ENCODE measurements at places on chromosomes 11 and 22.

DNA sequence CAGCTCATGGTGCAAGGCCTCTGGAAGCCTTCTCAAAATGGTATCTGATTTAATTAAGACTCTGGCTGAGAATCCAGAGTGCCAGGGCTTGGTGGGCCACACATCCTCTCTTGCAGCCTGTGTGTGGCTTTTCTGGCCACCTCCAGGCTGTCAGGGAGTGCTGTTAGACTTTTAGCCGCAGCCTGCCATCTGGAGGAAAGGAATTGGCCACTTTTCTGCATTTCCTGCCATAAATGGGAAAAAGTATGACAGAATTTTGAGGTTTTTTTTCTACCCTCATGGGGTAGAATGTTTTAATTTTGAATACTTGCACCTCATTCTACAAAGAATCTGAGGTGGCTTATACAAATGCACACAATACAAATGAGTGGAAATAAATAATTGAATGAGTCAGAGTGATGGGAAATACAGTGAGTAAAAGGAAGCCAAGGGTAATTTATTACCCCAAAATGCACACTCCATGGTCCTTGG is 218.4 kb downstream of the ADAMTS15 start:
- no peak for DNase-seq

GRCh38 chr11:120178561-120179056 is 32.2 kb upstream of the OAF start:
- DNase-seq, result no peak

DNA sequence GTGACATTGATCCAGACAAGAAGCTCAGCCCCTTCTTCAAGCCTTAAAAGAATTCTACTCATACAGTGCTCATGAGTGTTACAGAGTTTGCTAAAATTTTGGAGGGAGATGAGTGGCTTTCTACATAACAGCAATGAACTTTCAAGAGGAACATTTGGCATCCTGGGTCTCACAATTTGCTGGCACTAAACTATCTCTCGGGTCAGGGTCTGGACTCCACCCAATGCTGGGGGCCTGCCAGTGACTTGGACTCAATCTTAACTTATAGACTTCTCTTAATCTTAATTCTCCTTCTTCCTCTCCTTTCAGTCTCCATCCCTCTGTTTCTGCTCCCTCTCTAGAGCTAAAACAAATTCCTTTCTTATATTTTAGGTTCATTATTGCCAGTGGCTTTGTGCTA is 317.9 kb downstream of the TMEM135 start:
- DNase-seq, result no peak

DNA sequence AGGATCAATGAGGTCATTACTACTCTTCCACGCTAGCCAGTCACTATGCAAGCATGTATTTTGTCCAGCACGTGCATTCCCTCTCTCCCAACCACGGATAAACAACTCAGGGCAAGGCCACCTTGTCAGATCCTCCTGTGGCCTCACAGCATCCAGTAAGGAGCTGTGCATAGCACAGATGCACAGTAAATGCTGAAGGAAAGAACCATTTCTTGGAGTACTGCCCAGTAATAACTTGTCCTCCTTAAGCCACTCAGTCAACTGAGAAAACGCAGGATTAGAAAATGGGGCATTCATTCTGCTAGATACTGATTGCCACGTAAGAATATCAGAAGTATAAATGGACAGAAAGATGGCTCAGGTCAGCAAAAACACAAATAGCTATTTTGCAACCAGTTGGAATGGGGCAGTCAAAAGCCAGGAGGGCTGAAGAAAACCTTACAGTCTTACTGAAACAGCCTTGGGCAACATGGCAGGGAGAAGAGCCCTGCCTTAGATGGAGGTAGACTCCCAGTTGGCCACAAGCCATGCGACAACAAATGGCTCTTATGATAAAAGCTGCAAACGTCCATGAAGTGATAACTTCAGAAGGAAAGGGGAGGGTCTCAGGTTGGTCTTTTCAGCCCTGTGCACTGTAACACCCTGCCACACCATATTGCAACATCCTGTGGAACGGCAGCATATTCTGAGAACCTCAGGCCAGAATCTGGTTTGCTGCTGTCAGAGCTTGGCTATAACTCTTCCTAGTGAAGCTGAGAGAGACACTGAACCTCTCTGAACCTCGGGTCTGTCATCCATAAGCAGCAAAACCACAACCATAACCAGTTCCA is 23.0 kb downstream of the PC start:
- no peak for DNase-seq

DNA sequence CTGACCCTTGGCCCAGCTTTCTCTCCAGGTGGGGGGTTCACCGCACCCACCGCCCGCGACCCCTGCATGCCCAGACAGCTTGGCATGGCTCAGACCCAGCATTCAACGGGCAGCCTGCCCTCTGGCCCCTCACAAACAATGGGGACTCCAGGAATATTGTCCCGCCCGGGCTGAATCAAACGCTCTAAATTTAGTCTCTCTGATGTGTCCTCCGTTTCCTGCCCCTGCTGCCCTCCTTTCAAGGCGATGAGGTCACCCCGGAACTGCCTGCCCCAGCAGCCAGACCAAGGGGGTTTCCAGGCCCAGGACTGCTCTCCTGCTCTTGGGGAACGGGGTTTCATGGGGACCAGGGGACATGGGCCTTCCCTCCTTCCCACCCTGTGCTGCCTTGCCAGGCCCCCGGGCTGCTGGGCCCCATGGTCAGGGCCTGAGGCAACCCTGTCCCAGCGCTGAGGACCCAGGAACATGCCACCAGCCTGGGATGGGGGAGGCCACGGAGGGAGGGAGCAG is 10.1 kb upstream of the PDGFB start:
- no peak for DNase-seq

GRCh38 chr22:18144105-18144504 is 5.9 kb upstream of the USP18 start:
- DNase-seq, result no peak

- DNase-seq, result no peak
Measured at GRCh38 chr22:29195964-29196666, 9.6 kb upstream of the EMID1 start.

DNA sequence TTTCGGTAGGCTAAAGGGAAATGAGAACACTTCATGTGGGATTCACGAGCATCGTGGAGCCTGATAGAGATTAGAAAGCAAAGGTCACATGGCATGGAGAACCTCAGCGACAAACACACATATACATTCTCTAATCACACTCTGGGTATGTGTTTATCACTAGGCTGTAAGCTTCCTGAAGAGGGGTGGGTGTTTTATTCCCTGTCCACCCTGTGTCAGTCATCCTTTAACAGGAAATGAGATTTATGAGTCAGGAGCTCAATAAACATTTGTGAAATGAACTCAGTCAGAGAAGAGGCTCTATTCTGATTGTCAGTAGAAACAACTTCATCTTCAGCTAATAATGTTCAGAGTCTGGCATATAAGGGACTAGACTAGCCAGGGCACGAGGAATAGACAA is 71.7 kb upstream of the EIF3M start:
- DNase-seq, result no peak

DNA sequence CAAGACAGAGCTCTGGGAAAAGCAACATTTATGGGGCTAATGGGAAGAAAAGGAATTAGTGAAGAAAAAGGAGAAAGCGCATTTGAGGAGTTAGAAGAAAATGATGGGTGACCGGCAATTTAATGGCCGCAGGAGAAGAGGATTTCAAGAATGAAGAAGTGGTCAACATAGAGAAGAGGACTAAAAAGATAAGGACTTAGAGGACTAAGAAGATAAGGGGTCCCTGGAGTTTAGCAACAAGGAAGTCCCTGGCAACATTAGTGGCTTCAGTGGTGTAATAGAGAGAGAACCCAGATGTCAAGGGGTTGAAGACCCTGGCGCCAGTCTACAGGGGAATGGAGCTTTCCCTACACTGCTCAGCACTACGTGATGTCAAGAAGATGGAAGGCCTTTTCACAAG is 32.3 kb downstream of the WEE1 start:
- no peak for DNase-seq

DNA sequence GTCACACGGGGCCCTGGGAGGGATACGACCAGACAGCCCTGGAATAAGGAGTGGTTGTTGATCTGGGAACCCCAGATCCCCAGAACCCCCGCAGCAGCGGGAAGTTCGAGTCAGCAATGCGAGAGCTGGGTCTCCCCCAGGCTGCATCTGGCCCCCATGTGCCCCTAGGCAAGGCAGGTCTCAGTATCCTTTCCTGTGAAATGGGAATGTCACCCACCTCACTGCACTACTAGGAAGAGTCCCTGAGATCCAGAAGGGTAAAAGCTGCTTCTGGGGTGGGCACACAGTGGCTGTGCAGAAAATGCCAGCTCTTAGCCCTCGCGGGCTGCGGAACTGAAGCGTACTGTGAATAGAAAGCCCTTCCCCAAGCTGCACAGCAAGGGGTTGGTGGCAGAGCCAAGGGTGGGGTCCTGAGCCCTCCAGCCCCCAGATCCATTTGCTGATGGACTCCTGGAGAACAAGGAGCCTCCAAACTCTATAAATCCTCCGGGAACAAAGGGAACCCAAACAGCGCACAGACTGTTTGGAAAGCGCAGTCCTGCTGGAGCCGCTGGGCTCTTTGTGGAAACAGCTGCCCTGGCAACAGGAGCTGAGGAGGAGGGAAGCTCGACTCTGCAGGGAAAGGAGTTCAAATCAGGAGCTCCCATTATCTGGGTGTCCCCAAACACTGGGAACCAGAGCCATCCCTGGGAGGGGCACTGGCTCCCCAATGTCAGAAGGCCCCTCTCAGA is 68.2 kb upstream of the SHISAL1 start:
- no peak for DNase-seq

DNA sequence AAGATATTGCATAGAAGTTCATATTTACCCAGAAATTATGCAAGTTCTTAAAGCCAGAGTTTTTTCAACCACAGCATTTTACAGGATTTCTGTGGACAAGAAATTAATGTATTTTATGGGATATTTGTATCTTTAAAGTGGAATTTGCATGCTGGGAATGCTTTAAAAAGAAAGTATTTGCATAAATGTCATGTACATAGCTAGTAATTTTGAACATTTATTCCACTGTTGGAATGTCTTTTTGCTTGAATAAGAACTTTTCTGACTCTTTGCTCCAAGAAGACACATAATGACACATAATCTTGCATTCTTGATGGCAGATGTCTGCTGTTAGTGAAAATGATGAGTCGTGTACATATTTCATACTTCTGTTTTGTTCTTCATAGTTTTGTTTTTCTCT is 66.6 kb downstream of the ATXN10 start:
- no peak for DNase-seq

DNA sequence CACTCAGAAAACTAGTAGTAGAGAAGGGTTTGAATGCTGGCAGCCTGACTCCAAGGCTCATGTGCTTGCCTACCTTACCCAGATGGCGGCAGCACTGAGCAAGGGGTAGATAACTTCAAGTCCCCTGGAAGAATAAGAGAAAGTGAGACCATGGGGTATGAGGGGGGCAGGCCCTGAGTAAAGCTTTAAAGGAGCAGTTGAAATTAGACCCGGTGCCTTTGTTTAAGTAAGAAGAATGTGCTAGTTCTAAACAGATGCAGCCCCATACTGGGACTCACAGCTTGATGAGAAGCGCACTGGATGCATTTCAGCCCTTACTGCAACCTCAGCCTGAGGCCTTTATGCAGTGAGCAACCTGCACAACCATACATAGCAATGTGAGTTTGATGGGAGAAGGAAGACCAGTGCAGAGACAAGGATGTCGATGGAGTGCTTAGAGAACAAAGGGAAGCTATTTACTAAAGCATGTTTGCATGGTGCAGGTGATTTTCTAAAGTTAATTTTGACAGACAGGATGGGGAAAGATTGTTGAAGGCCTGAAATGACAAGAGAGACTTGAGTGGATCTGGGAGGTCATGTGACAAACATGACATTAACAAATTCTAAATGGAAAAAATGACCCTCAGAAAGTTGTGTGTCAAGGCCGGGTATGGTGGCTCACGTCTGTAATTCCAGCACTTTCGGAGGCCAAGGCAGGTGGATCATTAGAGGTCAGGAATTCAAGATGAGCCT is 27.1 kb upstream of the TMA7B start:
- peak; percentile 49 for DNase-seq

DNA sequence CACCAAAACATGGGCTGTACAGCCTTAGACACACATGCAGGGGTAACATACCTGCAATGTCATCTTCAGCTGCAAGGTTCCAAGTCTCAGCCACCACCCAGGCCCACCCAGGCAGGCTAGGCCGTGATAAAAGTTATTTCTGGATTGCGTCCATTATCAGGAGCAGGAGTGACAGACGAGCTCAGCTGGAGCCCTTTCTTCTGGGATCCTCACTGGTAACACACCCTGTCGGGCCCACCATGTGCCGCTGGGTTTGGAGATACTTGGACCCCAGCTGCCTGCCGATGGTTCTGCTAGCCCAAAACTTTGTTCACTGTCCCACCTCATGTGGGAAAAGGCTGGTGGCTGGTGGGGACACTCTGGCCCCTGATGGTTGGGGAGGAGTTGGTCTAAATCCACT is 24.8 kb downstream of the TMPRSS5 start:
- no peak for DNase-seq

GRCh38 chr11:110125632-110126031 is 32.4 kb downstream of the ZC3H12C start:
- DNase-seq, result no peak

GRCh38 chr11:76835036-76835435 is 25.7 kb upstream of the ACER3 start:
- DNase-seq, result no peak

DNA sequence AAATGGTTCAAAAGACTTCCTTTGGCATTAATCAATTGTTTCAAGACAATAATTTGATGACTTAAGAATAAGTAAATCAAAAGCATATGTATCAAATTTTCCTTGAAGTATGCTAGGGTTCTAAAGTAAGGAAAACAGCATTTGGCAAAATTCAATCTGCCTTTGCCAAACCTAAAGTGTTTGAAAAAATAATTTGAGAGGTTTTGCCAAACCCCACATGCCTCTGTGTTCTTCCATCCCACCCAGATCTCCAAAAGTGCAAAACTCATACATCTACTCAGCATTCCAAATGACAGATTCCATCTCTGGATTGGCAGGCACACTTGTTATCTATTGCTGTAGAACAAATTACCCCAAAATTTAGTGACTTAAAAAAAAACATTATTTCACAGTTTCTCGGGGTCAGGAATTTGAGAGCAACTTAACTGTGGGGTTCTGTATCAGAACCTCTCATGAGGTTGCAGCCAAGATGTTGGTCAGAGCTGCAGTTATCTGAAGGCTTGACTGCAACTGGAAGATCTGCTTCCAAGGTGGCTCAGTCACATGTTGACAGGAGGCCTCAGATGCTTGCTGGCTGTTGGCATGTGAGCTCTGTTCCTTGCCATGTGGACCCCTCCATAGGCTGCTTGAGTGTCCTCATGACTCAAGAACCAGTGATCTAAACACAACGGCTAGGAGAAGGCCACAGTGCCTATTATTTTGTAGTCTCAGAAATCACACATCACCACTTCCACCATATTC is 100.6 kb upstream of the ARHGAP42 start:
- DNase-seq, result no peak

- no peak for DNase-seq
Measured at GRCh38 chr22:37618674-37619073, 10.0 kb downstream of the GGA1 start.

DNA sequence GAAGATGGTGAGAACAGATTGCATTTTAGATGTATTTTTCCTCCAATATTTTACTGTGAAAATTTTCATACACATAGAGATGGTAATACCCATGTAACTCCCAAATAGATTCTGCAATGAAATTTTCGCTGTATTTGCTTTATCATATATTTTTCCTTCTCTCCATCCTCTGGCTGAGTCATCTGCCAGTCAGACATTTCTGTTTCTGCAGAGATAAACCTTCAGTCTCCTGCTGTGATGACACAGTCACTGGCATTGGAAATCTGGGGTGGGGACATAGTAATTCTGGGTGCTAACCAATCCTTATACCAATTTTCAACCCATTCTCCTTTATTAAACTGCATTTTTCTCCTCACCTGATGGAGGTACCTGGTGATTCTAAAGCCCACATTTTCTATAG is 33.7 kb downstream of the SVIP start:
- no peak for DNase-seq

Measured in stimulated activated CD4-positive, alpha-beta T cell treated with anti-CD3 and anti-CD28 coated beads, Interleukin-12 subunit alpha, Interleukin-12 subunit beta, amount 100 ng/mL, for 4 hours (primary cell).